ENCODE measurements at places on chromosomes 13 and 19.

GRCh38 chr19:15404097-15404779 lies 14.6 kb downstream of the AKAP8L start:
- DNase-seq: no peak

DNA sequence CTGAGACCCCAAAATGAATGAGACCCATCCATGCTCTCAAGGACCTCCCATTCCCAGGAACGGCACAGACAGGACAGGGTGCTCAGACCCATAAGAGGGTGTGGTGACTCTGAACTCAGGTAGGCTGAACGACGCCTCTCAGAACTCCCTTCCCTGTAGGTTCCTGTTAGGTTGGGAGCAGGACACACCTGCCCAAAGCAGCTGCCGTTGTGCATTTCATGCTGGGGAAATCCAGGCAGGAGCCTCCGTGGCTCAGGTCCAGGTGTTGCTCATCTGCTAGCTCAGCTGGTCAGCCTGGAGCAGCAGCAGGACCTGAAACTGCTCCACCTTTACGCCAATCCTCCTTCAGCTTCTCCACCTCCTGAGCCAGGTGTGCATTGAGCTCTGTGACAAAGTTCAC lies 19.1 kb upstream of the TEX101 start:
- no peak for DNase-seq

GRCh38 chr19:36547001-36547732 lies 19.1 kb upstream of the ZNF260 start:
- no peak for DNase-seq

GRCh38 chr13:23434491-23434890 lies 989 bp upstream of the SACS start:
- DNase-seq: no peak

- DNase-seq: no peak
Measured at GRCh38 chr13:40118337-40118736, 462.9 kb downstream of the COG6 start.

DNA sequence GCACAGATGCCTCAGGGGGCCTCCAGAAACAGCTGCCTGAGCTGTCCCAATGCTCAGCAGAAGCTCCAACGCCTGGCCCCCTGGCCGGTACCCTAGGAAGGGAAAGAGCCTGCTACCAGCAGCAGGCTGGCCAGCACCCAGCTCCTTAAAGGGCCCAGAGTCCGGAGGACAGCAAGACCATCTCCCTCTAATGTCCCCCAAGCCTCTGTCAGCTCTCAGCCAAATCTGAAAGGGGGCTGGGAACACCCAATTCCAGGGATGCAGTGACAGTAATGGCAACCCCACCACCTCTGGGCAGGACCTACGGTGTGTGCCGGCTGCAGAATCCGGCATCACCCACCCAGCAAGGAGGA lies 4.2 kb downstream of the PPP6R1 start:
- no peak for DNase-seq

DNA sequence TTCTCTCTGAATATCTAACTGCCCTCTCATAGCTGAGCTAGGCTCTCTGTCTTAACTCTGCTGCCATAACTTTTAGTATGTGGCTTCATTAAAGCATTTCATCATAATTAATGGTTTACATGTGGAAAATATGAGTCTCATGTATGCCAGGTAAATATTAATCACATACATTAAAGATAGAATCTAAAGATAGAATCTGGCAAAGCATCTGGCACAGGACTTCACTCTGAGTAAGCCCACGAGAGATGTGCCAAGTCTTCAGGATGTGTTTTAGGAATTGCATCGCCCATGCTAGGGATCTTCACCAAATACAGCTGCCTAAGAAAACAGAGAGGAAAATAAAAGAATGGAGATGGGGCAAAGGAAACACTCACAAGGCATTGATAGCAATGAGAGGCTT lies 285.8 kb downstream of the DIAPH3 start:
- no peak for DNase-seq

DNA sequence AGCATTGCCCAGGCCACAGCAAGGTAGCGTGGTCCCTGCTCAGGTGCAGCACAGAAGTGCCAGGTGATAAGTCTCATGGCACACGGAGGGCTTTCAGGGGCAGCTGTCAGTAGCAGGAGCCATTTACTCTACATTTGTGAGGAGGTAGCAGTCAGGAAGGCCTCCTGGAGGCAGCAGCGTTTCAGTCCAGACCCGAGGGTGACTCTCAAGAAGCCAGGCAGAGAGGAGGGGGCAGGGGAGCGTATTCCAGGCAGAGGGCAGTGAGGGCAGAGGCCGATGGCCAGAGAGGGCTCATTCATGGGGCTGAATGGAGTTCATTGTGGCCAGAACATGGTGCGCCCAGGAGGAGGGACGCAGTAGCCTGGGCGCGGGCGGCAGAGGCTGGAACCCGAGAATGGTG lies 8.9 kb downstream of the PIAS4 start:
- no peak for DNase-seq

DNA sequence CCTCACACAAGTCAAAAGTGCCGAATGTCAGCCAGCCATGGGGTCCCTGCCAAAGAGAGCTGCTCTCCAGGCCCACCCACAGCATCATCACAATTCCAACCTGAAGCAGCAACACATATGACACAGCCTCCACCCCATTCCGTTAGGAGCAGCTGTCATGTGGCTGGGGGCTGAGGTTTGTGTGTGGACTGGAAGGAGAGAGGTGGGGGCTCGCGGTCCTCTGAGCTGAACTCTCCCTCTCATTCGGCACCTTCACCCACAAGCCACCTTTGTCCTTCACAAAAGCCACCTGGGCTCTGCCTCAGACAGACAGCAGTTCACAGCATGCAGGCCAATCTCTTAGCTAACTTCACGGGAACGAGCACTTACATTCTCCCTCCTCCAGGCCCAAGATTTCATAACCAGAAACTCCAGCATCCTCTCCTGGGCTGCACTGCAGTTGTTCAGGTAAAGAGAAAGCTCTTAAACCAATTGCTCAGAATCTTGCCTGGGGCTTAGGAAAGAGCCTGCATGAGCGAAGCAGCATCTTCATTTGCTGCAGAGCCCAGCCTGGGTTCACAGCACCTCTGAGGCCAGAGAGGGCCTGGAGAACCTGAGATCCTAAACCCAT lies 7.2 kb downstream of the RAB20 start:
- no peak for DNase-seq

- DNase-seq: no peak
Measured at GRCh38 chr19:15587663-15588062, 27.4 kb upstream of the CYP4F8 start.

GRCh38 chr13:109130093-109130835 lies 500.9 kb downstream of the MYO16 start:
- no peak for DNase-seq
